ENCODE measurements at places on chromosomes 13 and 19.
A peak's percentile ranks its signal among the peaks of the same experiment; 100 is the strongest.

- DNase-seq: no peak
These were observed 97.0 kb upstream of the MBNL2 start for GRCh38 chr13:97124915-97125809.

GRCh38 chr13:113458253-113459065, 5.2 kb upstream of the ADPRHL1 start:
- DNase-seq: no peak

- DNase-seq: no peak
These were observed 811 bp downstream of the ARMC6 start for GRCh38 chr19:19034204-19034624.

DNA sequence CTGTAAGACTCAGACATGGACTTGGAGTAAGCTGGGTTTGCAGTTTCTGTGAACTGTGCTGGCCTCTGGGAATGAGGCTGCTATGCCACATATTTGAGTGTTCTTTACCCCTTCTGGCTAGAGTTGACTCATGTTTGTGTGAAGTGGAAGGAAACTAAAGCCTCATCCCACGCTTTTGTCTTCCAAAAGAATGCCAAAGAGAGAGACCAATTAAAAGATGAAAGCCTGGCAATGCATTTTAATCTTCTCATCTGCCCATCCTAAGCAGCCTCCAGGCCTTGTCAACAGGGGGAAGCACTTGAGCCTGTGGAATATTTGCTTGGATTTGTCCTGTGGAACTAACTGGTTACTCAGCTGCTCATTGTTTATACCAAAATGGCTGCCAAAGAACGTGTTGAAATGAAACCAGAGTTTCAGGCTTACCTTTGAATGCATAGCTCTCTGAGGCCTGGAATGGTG, 49.1 kb downstream of the LMO7 start:
- DNase-seq: peak; percentile 56

GRCh38 chr13:80121038-80121437, 219.9 kb downstream of the SPRY2 start:
- no peak for DNase-seq

DNA sequence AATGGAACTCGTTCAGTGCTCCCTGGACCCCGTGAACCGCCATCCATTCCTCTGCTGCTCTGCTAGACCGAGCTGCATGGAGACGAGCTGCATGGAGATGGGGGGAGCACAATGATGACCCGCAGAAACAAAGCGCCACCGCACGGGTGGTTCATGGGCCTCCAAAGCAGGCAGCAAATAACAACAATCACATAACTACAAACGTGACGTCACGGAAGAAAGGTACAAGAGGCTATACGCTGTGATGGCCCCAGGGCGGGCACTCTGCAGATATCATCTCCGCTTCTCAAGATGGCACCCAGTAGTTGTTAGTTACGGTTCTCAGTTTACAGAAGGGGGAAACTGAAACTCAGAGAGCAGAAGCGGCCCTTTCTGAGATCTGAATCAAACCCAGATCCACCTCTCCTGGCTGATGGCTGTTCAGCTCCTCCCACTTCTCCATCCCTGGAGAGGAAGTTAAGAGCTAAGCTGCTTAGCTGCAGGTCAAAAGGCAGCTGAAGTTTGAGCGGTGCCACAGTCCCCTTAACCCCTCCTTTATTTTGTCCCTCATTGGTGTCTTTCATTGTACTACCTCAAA, 1.7 kb downstream of the ATP13A1 start:
- no peak for DNase-seq

GRCh38 chr13:79531542-79532254, 50.7 kb downstream of the NDFIP2 start:
- DNase-seq: no peak

- no peak for DNase-seq
These were observed 11.9 kb upstream of the NOTCH3 start for GRCh38 chr19:15212711-15213110.

DNA sequence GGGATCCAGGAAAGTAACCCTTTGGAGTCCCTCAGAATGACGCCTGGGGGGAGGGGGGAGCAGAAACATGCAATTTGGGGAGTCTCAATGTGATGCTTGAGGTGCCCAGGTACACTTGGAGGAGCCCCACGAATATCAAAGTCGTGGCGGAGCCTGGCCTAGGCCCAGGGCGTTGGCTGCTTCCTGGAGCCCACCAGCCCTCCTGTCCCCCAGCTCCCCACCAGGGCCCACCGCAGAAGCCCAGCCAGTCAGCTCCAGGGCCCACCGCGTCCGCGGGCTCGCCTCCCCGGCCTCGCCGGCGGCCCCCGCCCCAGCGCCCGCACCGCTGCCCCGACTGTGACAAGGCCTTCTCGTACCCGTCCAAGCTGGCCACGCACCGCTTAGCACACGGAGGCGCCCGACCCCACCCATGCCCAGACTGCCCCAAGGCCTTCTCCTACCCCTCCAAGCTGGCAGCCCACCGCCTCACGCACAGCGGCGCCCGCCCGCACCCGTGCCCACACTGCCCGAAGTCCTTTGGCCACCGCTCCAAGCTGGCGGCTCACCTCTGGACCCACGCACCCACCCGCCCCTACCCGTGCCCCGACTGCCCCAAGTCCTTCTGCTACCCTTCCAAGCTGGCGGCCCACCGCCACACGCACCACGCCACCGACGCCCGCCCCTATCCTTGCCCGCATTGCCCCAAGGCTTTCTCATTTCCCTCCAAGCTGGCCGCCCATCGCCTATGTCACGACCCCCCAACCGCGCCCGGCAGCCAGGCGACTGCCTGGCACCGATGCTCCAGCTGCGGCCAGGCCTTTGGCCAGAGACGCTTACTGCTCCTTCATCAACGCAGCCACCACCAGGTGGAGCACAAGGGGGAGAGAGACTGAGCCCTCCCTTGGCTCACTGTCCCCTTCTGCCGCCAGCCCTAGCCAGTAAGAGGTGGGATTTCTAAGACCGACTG, 2.1 kb downstream of the ZNF575 start:
- no peak for DNase-seq

DNA sequence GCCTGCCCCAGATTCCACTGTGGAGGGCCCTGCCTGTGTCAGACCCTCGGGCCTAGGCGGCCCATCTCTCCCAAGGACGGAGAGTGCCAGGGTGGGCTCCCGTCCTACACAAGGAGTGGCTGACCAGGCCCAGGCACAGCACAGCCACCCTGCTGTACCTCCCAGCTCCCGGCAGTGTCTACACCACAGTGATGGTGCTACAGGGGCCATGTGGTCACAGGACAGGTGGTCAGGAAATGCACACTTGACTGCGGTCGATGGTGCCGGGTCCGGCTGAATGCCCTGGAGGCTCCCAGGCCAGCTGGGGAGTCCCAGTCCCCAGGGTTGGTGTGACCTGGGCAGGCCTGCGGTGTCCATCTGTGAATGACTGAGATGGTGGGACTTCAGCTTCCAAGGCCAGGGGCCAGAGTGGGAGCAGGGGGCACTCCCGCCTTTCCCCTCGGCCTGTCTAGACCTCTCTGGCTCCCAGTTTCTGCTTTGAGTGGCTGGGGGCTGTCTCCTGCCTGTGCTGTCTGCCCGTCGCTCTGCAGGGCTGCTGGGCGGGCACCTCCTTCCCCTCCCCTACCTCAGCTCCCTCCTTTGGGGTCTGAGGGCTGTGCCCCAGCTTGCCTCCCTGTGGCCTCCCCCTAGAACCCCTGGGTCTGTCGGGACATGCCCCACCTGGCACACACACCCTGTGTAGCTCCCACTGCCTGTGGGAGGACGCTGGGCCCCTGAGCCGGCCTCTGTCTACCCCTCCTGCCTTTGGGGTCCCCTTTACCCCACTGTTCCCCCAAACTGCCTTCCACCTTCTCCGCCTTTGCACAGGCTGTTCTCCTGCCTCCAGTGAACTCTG, 12.5 kb downstream of the DDA1 start:
- no peak for DNase-seq

- no peak for DNase-seq
These were observed 221.3 kb upstream of the SLITRK6 start for GRCh38 chr13:86020351-86021002.

DNA sequence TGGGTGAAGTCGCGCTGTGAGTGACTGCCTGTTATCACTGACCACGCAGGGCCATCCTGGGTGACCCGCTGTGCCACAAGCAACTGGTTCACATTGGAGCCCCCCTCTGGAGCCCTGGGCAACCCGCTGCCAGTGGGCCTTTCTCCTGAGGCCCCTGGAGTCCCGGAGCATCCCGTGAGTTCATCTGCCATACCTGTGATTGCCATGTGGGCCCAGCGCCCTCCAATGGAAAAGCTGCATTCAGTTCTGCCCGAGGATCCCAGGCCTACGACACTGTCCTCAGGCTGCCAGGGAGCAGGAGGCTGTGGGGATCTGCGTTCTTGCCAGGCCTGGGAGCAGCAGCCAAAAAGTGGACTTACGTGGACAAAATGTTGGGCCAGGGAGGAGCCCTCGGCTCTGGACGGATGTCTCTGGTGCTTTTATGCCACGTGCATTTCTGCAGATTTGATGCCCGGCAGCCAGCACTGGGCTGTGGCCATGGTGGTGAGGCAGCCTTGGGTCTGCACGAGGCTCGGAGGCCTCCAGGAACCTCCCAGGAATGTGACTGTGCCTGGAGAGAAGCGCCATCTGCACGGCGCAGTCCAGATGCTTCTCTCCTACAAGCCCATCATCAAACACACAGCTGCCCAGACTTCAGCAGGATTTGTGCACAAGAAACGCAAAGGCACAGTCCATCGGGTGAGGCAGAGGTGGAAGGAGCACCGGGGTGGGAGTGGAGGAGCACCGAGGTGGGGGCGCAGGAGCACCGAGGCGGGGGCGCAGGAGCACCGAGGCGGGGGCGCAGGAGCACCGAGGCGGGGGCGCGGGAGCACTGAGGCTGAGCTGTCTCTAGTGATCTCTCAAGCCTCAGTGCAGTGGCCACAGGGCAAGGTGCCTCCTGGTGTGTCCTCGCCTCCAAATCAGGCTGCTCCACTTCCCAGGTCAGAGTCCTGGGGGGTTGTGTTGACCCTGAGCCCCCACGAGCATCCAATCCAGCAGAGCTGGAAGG, 44.0 kb downstream of the C13orf46 start:
- no peak for DNase-seq

- DNase-seq: no peak
These were observed 1.8 kb downstream of the DACH1 start for GRCh38 chr13:71864986-71865873.

GRCh38 chr19:41431426-41432386, 4.5 kb upstream of the B3GNT8 start:
- no peak for DNase-seq

DNA sequence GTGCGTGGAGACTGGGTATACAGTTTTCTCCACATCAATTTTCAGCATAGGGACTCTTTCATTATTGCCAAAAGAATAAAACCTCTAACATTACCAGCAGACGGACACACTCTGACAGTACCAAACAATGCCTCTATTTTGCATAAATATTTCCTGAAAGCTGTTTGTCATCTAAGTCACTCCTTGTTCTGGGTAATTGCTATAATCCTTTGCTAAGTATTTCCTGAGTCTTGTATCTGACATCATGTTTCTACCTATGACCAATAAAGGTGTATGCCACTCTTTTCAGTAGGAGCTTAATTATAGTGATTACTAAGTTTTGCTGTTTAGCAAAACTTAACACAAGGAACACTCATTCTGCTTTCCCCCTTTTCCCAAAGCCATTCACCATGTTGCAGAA, 886.5 kb downstream of the SLITRK6 start:
- no peak for DNase-seq

GRCh38 chr19:9456018-9456689, 20.8 kb upstream of the ZNF266 start:
- no peak for DNase-seq

GRCh38 chr19:18700501-18701249, 17.2 kb downstream of the CRTC1 start:
- DNase-seq: no peak

GRCh38 chr19:47723581-47723940, 10.3 kb downstream of the EHD2 start:
- DNase-seq: peak; percentile 78

GRCh38 chr19:55082020-55082851, 6.6 kb downstream of the EPS8L1 start:
- DNase-seq: no peak

DNA sequence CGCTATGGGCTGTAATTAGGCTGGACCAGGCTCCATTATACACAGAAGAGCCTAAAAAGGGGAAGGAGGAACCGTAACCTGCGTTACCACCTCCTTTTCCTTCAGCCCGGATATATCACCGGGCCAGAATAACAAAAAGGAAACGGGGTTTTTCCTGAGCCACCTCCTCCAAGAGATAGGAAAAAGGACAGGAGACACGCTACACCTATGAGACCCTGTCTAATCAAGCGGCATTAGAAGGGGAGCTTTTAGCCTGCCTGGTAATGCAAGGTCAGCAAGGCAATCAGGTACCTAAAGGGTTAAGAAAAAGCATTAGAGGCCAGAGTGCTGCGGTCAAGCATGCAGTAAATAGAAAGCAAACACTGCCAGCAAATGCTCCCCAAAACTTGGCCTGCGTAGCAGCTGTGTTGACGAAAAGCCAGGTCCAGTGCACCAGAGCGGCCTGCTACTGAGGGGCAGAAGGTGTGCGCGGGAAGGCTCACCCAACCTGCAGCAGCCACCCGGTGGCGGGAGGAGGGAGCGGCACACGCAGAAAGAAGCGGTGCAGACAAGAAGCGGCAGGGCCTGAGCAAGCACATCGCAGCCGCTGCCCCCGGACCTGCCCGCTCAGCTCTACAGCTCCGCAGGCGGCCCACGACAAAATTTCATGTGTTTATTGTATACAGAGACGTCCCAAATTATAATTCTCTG, 1466.1 kb downstream of the UQCRFS1 start:
- no peak for DNase-seq

GRCh38 chr19:43784981-43785808, 4.4 kb upstream of the KCNN4 start:
- DNase-seq: no peak

DNA sequence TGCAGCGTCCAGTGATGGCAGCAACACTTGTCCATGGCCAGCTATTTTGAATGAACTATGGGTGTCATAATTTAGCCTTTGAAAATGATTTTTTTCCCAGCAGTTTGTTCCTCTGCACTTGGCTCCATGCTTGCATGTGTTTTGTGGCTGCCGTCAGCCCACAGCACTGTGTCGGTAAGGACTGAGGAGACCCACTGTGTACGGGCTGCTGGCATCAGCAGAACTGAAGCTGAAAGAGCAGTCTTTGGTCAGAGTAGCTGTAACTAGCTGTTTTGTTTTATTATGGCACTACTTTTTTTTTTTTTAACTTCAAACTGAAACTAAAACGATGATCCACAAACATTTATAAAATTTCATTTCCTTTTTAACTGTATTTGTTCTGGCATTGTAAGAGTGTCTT, 50.3 kb upstream of the TEX29 start:
- DNase-seq: no peak

- DNase-seq: no peak
These were observed 588 bp upstream of the DPY19L3 start for GRCh38 chr19:32404933-32405430.

DNA sequence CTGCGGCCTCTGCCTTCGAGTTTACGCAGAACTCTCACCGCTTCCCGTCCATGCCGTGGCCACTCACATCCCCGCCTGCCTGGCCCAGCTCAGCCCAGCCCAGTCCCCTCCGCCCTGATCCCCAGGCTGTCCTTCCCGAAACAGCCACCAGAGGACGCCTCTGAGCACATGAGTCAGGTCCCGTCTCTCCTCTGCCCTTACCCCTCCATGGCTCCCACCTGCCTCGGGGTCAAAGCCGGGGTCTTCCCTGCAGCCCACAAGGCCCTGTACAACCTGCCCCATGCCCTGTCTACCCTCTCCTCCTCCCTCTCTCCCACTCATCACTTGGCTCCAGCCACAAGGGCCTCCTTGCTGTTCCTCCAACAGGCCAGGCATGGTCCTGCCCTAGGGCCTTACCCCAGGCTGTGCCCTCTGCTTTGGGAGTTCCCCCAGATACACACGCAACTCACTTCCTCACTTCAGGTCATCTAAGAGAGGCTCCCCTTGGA, 8.1 kb upstream of the SEMA6B start:
- no peak for DNase-seq

- DNase-seq: no peak
These were observed 9.5 kb downstream of the ANO8 start for GRCh38 chr19:17325133-17325532.

Data from AG09309 (cell line).